ENCODE measurements at places on chromosomes 2 and 18.

DNA sequence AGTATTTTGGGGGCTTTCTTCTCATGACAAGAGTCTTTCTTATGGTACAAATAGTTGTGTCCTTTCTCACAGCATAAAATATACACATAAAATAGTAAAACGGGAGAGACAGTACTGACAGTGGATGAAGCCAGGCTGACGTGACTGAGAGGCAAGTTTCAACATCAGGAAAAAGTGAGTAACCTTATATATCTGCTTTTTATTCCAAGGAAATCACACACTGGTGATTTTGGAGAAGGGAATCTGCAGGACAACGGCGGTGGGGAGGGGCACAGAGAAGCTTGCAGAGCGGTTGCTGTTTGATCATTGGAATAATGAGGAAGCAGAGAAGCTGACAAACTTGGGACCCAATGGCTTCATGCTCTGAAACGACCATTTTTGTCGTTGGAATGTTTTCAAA, 130.6 kb upstream of the ZNF236 start:
- no peak for DNase-seq

GRCh38 chr2:216922175-216922780, 62.4 kb upstream of the TNP1 start:
- DNase-seq, result no peak

- no peak for DNase-seq
Observed at GRCh38 chr2:101556033-101556459, 81.1 kb upstream of the RFX8 start.

DNA sequence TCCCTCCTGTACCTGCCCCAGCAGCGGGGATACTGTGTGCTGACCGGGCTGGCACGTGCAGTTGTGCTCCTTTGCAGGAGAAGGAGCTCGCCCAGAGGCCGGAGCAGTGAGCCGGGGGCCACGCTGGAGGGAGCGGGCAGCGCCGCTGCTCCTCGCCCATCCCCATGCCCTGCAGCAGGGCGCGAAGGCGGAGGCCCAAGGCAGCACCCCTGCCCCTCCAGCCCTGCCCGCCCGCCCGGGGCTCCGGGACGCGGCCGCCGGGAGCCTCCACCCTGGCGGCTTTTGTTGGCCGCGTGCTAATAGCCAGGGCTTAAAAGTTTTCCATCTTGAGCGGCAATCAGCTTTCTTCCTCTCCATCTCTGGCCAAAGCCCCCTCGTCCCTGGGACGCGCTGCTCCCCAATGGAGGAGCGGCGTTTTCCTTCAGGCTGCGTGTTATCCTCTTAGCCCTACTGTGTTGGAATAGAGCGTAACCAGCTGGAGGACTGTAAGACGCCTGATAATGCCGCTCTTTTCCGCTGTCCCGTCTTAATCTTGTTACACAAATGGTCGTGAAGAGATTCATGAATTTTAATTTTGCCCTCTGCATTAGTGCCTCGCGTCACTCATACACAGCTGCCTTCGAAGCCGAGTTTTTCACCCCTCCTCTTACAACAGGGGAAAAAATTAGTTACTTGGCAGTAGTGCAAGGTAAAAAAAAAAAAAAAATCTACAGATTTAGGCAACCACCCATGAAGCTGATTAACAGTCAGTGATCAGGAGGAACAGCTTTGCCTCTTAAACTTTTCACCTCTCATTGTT, 172.9 kb upstream of the SIX3 start:
- DNase-seq, result no peak

DNA sequence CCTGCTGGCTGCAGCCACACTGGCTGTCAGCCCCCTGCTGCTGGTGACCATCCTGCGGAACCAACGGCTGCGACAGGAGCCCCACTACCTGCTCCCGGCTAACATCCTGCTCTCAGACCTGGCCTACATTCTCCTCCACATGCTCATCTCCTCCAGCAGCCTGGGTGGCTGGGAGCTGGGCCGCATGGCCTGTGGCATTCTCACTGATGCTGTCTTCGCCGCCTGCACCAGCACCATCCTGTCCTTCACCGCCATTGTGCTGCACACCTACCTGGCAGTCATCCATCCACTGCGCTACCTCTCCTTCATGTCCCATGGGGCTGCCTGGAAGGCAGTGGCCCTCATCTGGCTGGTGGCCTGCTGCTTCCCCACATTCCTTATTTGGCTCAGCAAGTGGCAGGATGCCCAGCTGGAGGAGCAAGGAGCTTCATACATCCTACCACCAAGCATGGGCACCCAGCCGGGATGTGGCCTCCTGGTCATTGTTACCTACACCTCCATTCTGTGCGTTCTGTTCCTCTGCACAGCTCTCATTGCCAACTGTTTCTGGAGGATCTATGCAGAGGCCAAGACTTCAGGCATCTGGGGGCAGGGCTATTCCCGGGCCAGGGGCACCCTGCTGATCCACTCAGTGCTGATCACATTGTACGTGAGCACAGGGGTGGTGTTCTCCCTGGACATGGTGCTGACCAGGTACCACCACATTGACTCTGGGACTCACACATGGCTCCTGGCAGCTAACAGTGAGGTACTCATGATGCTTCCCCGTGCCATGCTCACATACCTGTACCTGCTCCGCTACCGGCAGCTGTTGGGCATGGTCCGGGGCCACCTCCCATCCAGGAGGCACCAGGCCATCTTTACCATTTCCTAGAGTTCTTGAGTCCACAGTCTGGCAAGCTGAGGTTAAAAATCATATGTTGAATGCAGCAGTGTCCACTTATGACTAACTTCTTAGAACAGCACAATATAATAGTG, 741 bp downstream of the GPR148 start:
- no peak for DNase-seq

DNA sequence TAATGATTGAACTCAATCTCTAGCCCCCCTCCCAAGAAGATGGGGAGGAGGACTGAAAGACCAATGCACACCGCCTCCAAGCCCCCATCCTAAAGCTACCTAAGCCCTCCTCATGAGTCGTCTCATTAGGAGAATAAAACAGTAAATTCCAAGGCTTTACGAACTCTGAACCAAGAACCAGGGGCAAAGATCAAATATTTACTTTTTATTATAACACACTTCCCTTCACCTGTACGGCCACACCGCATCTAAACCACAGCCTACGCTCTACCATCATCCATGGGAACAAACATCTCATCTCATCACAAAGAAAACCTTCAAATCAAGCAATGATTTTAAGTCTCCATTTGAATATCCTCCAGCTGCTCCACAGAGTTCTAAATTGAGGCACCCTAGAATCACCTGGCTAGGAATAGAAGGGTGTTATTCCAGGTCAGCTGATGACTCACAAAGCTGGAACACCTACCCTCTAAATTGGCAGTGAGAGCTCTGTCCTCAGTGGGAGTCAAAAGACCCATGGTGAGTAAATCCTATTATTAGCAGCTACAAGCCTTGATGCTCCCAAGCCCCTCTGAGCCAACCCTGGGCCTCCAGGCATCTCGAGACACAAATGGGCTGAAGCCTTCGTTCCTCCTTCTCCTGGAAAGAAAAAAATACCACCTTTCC, 45.6 kb upstream of the BZW1 start:
- no peak for DNase-seq

DNA sequence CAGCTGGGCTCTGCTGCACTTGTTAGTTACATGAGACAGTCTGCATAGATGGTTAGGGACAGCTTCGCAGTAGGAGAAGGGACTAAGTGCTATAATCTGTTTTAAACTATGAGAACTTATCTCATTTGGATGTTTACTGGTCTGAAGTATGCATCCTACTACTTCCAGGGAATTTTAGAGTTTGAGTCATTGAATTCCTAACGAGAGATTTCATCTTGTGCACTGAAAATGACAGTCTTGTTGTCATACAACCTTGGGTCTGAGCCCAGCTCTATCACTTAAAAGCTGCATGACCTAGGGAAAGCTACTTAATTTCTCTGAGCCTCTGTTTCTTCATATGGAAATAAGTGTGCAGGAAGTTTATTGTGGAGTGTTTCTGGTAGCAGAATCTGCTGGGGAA, 78.4 kb downstream of the TRIM43 start:
- no peak for DNase-seq

DNA sequence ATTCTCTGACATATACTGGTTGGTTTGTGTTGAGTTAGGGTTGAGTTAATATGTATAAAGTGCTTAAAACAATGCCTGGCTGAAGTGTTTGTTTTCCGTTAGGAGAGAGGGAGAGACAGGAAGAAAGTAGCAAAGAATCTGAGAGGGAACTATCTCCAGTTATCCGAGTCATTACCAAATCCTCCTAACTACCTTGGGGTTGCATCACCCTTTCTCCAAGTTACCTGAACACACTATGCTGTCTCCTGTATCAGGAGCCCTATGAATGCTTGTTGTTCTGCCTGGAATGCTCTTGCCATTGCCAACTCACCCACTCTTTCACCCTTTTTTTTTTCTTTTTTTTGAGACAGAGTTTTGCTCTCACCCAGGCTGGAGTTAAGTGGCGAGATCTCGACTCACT, 47.9 kb upstream of the ITGAV start:
- DNase-seq, result no peak

DNA sequence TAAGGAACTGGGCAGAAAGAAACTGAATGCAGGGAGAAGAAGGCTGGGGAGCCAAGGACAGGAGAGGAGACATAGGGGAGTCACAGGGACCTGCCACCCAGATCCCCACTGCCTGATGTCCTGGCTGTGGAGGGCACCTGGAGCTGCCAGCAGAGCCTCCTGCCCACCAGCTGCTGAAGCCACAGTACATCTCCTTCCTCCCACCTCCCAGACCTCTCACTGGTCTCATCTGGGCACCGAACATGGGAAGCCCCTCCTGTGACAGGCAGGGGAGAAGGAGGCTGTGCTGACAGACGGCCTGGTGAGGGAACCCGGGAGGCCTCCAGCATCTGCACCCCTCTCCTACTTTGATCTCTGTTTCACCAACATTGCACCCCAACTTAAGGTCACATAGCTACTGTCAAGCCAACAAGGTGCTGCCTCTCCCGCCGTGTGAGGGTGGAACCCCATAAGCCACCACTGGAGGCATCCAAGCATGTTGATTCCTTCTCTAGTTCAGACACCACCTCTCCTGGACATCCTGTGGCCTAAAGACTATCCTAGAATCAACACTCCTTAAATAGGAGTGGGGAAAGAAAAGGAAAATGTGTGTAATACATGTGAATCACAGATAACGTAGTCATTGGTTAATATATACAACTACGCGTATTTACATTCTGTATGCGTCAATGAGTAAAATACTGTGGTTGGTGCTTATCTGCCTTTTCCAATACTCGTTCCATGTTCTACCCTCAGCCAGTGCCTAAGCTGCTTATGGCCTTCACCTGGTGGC, 3.5 kb upstream of the RNPEPL1 start:
- DNase-seq, result no peak

- no peak for DNase-seq
Observed at GRCh38 chr2:72415781-72416475, 268.3 kb upstream of the CYP26B1 start.

- DNase-seq, result no peak
Observed at GRCh38 chr2:195470622-195471021, 186.4 kb upstream of the SLC39A10 start.

DNA sequence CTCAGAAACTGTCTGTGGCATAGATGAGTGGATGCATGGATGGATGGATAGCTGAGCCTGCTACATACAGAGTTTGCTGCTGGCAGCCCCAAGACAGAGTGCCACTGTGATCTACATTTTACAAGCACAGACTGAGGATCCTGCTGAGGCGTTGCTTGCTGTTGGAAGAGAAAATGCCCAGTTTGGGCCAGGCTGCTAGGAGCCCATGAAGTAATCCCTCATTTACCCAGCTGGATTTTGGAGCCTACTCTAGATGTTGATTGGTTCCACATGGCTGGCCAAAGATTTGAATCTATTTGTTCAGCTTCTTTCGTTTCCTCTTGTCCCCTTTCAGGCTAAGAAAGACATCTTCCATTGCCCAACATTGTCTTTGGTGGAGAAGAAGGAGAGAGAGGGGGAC, 261.3 kb downstream of the CLIP4 start:
- no peak for DNase-seq

DNA sequence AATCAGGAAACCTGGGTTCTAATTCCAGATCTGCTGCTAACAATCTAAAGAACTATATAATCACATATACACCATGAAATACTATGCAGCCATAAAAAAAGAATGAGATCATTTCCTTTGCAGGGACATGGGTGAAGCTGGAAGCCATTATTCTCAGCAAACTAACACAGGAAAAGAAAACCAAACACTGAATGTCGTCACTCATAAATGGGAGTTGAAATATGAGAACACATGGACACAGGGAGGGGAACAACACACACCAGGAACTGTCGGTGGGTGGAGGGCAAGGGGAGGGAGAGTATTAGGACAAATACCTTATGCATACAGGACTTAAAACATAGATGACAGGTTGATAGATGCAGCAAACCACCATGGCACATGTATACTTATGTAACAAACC, 33.2 kb downstream of the CDH2 start:
- DNase-seq, result no peak

GRCh38 chr2:180443888-180444287, 436.8 kb upstream of the CWC22 start:
- DNase-seq, result no peak

DNA sequence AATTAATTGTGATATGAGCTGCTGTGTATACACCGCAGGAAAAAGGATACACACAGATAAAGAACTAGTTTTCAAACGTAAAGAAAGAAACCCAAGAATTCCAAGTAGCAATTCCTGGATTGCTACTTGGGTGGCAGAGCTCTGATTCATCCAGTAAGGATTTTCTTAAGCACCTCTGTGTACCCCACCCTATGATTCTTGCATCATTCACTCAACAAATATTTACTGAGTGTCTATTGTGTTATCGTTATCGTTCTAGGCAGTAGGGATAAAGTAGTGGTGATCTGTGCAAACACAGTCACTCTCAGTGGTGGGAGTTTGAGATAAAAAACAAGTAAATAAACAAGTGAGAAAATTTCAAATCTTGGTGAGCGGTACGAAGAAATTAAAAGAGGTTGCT, 4.9 kb upstream of the TMEM200C start:
- DNase-seq, result no peak

- no peak for DNase-seq
Observed at GRCh38 chr2:200975672-200976071, 12.2 kb upstream of the ORC2 start.

- no peak for DNase-seq
Observed at GRCh38 chr18:13910501-13910900, 4.8 kb downstream of the MC2R start.

GRCh38 chr2:139237023-139237422, 456.8 kb upstream of the NXPH2 start:
- DNase-seq, result no peak

- no peak for DNase-seq
Observed at GRCh38 chr18:74731097-74731496, 133.4 kb downstream of the ZNF407 start.

GRCh38 chr18:42339372-42339771, 384.3 kb downstream of the PIK3C3 start:
- DNase-seq, result no peak

Measured in stimulated activated CD8-positive, alpha-beta memory T cell treated with anti-CD3 and anti-CD28 coated beads, Interleukin-15, amount 100 ng/mL, for 24 hours (primary cell).